ENCODE measurements at places on chromosomes 5 and 9. TPM values are rescaled to one million over a fixed set of nuclear protein-coding genes. Genes with fewer than 3 reads are reported as not detected.

Gene PAPPA
- polyA plus RNA-seq, result 0.08 TPM

Gene PRPF4
- polyA plus RNA-seq, result 46.7 TPM

Gene RNF183
- polyA plus RNA-seq, result not detected

Gene ARSK
- polyA plus RNA-seq, result 8.8 TPM

Gene KCNN2
- polyA plus RNA-seq, result 0.21 TPM

Gene LOX
- 0.34 TPM for polyA plus RNA-seq

Gene LPAR1
- polyA plus RNA-seq, result 6.6 TPM

Gene MYMK
- polyA plus RNA-seq, result not detected

Gene SLC34A3
- not detected for polyA plus RNA-seq

Gene CYLC2
- polyA plus RNA-seq, result not detected

Gene SHOC1
- polyA plus RNA-seq, result 0.11 TPM

Gene IRGM
- polyA plus RNA-seq, result 0.30 TPM

GRCh38 chr5:124053340-124053739, 541.4 kb downstream of the CSNK1G3 start:
- DNase-seq, result no peak
- H3K27ac ChIP-seq, result no peak overlapping the region
- H3K4me1 ChIP-seq, result peaks cover 37% of the 10 kb centered on the region
- H3K4me3 ChIP-seq, result no peak overlapping the region

GRCh38 chr9:112051812-112052211, 123.3 kb downstream of the SUSD1 start:
- H3K36me3 ChIP-seq, result no peaks in the 10 kb centered on the region
- no peak overlapping the region for H3K4me3 ChIP-seq
- peak overlapping the region; percentile 23 for H3K27ac ChIP-seq
- DNase-seq, result no peak
- H3K4me1 ChIP-seq, result peaks cover 31% of the 10 kb centered on the region
- no peaks in the 10 kb centered on the region for H3K27me3 ChIP-seq

GRCh38 chr5:83687124-83687619, 33.5 kb downstream of the HAPLN1 start:
- DNase-seq, result no peak
- no peaks in the 10 kb centered on the region for H3K27me3 ChIP-seq
- H3K27ac ChIP-seq, result no peak overlapping the region
- no peak overlapping the region for H3K4me3 ChIP-seq
- H3K36me3 ChIP-seq, result no peaks in the 10 kb centered on the region

DNA sequence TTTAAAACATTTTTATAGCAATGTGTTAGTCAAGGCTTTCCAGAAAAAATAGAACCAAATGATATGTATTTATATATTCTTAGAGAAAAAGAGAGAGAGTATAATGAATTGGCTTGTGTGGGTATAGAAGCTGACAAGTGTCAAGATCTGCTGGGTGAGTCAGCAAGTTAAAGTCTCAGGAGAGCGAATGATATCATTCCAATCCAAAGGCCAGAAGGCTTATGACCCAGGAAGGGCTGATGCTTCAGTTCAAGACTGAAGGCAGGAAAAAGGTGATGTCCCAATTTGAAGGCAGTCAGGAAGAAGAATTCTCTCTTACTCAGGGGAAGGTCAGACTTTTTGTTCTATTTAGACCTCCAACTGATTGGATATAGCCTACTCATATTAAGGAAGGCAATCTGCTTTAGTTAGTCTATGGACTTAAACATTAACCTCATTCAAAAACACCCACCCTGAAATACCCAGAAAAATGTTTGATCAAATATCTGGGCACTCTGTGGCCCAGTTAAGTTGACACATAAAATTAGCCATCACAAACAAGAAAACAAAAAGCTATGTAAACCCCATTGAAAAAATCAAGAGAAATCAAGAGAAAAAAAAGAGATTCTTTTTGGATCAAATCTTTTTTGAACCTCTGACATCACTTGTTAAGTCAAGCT, 189.6 kb downstream of the PIK3R1 start:
- no peaks in the 10 kb centered on the region for H3K36me3 ChIP-seq
- DNase-seq, result no peak
- no peak overlapping the region for H3K4me3 ChIP-seq
- no peaks in the 10 kb centered on the region for H3K27me3 ChIP-seq
- peaks cover 5% of the 10 kb centered on the region for H3K4me1 ChIP-seq

- no peak for DNase-seq
- H3K4me1 ChIP-seq, result no peaks in the 10 kb centered on the region
- H3K27me3 ChIP-seq, result peaks cover 3% of the 10 kb centered on the region
These were observed 3.9 kb downstream of the S1PR3 start for GRCh38 chr9:88995200-88995577.

DNA sequence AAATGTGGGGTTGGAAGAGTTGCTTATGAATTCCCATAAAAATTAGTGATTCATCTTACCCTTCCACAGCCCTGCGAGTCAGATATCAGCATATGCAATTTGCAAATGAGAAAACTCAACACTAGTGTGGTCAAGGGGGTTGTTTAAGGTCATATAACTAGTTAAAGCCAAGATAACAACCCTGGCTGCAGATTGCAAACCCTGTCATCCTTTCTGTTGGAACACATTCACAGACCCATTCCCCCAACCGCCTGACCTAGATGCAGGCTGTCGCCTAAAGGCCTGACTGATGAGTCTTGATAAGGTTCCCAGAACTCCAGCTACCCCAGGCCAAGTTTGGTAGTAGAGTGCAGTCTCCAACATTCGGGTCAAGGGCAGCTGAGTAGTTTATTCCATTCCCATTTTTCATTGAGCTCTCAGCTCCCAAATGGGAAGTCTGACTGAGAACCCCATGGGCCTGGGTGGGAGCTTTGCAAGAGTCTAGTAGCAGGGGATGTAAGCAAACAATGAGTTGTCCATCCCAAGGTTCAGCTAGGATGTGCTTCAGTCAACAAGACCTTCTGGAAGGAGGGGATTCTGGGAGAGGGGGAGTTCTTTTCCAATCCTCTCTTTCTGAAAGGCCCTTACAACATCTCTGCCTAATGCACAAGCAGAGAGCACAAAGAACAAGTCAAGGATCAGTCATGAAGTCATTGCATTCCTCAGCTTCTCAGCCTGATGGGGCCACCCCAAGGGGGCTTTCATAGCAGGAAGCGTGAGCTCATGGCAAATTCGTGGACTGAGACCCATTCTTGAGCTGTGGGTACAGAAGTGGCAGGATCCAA, 40.3 kb downstream of the ADAM19 start:
- peaks cover 15% of the 10 kb centered on the region for H3K36me3 ChIP-seq
- DNase-seq, result no peak
- no peak overlapping the region for H3K4me3 ChIP-seq
- peaks cover 21% of the 10 kb centered on the region for H3K4me1 ChIP-seq

DNA sequence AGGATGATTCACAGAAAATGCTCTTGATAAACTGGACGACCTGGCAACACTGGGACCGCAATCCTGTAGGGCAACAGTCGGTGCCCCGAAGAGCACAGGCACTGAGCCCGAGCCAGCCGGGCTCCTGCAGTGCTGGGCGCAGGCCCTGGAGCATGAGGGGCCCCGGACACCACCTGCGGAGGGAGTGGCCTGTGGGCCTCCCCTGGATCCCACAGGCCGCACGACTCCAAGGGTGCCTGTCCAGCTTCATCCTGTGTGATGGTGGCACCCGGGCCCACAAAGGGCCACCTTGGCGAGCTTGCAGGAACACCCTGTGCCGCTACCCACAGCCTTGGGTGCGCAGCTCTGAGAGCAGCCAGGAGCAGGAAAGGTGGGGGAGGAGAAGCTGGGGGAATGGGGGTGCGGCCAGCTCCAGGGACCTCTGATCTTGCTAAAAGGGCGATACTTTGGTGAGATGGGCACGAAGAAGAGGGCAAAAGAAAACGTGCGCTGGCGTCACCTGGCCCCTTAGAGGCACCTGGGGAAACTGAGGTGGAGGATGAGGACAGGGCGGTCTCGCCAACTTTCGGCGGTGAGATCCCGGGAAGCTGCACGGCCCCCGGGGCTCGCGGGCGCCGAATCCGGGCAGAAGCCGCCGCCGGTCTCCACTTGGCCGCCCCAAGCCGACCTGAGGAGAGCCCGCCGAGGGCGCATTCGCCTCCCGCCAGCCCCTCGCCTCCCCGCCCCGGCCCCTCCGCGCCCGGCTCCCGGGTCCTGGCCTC, 722 bp downstream of the TBC1D9B start:
- H3K36me3 ChIP-seq, result peaks cover 4% of the 10 kb centered on the region
- no peak for DNase-seq
- peaks cover 12% of the 10 kb centered on the region for H3K4me1 ChIP-seq
- H3K27ac ChIP-seq, result peak overlapping the region; percentile 9
- H3K27me3 ChIP-seq, result no peaks in the 10 kb centered on the region

GRCh38 chr5:139743001-139743771, 52.4 kb upstream of the PSD2 start:
- H3K36me3 ChIP-seq, result no peaks in the 10 kb centered on the region
- H3K4me3 ChIP-seq, result no peak overlapping the region
- DNase-seq, result no peak

DNA sequence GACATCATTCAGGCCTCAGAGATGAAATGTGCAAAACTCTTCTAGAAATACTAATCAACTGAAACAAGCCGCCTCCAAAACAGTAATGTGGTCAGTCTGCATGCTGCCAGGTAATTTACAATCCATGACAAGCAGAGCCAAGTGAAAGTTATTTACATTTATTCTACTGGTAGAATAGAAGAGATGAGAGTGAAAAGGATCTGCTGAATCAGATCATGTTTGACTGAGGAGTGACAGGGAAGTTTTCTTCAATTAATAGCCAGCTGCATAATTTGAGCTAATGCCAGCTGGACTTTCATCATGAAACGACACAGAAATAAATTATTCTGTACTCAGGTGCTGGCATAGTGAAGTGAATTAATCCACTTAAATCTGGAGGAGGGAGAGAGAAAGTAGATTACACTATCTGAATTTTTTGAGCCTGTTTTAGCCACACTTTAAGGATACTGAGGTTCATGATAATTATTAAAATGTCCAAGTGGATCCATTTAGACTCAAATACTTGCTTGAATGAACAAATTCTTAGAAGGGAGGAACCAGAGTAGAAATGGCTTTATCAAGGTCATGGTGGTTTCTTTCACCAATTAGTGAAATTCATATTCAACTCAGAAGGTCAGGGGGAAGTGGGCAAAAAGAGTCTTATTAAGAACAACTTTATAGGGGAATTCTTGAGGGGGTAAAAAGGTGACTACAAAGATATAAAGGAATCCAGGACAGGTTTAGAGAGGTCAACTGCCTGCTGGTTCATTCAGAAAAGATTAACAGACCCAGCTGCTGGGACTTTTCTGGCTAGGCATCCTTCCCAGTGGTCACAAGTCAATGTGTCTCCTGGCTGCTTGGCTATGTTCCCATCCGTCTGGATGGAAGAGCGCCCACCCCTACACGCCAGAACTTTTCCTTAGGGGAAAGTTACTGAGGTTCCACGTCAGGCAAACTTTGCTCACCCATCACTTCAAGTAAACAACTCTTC, 350.4 kb downstream of the PDE4D start:
- no peaks in the 10 kb centered on the region for H3K4me1 ChIP-seq
- no peak overlapping the region for H3K4me3 ChIP-seq
- no peaks in the 10 kb centered on the region for H3K27me3 ChIP-seq
- DNase-seq, result no peak
- no peak overlapping the region for H3K27ac ChIP-seq
- no peaks in the 10 kb centered on the region for H3K36me3 ChIP-seq

GRCh38 chr9:16090907-16091629, 538.2 kb downstream of the CCDC171 start:
- H3K36me3 ChIP-seq, result no peaks in the 10 kb centered on the region
- no peak for DNase-seq
- H3K27me3 ChIP-seq, result no peaks in the 10 kb centered on the region

- no peaks in the 10 kb centered on the region for H3K27me3 ChIP-seq
- DNase-seq, result no peak
- H3K4me3 ChIP-seq, result no peak overlapping the region
- no peak overlapping the region for H3K27ac ChIP-seq
These were observed 108.9 kb downstream of the F2RL2 start for GRCh38 chr5:76514292-76514691.

DNA sequence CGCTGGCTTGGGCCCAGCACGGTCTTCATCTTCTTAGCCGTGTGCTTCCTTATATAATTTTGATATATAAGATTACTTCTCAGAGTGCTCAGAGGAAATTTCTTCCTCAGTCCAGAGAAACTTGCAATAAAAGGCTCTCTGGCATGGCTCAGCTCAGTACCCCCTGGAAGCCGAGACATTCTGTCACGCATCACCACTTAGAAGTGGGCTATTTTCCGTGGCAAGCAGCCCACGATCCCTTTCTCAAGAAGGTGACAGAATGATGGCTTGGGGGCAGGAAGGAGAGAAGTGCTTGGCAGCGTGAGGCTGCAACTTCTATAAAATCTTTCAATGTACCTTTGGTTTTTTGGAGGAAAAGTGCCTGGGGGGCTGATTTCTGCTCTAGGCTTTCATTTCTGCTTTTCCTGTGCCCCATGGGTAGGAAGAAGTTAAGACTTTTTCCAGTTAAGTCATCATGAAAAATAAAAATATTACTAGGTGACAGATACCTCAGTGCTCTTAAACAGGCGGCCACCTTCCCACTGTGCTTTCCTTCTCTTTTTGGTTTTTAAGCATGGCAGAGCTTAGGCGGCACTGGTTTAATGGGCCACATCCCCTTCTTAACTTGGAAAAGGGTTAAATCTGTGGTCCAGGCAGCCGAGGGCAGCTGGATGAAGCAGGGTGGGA, 104.6 kb downstream of the MVB12B start:
- H3K27me3 ChIP-seq, result peaks cover 4% of the 10 kb centered on the region
- H3K4me3 ChIP-seq, result no peak overlapping the region
- no peak overlapping the region for H3K27ac ChIP-seq
- H3K36me3 ChIP-seq, result no peaks in the 10 kb centered on the region
- no peak for DNase-seq
- H3K4me1 ChIP-seq, result no peaks in the 10 kb centered on the region

DNA sequence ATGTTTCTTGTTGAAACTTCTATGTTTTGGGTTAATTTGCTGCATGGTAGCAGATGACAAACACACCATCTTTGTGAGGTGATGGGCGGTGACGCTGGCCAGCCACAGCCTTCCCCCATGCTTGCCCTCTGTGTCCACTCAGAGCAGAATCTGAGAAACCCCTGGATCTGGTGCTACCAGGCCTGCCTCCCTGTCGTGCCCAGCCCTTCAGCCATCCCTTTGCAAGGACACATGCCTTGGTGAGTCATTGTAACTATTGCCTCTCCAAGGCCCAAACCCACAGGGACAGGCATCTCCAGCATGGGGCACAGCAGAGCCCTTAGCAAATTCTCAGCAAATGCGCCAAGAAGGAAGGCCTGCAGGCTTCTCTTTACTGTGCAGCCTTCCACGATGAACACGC, 48.1 kb upstream of the FCN1 start:
- no peak for DNase-seq
- no peaks in the 10 kb centered on the region for H3K4me1 ChIP-seq
- no peaks in the 10 kb centered on the region for H3K36me3 ChIP-seq
- no peak overlapping the region for H3K4me3 ChIP-seq
- no peak overlapping the region for H3K27ac ChIP-seq
